IPS DF 19.7 (cell line): ENCODE measurements at places on chromosomes 6 and 20.

GRCh38 chr20:14422892-14423291 is 85.5 kb upstream of the FLRT3 start:
- no peak for DNase-seq

DNA sequence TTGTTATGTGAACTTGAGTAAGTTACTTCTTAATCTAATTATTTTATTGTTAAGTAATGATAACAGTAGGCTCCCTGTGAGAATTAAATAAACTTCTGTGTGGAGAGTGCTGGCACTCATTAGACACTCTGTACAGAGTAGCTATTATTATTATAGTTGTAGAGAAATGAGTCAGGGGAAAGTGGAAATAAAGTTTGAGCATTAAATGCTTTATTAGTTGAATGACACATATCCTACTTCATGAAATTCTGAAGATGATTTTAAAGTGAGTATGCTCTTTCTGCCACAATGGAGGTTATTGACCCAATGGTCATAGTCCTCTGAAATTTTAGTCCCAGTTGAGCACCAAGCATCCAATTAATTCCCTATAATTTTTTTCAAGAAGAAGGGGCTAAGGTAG is 5.9 kb downstream of the ECI2 start:
- no peak for DNase-seq

DNA sequence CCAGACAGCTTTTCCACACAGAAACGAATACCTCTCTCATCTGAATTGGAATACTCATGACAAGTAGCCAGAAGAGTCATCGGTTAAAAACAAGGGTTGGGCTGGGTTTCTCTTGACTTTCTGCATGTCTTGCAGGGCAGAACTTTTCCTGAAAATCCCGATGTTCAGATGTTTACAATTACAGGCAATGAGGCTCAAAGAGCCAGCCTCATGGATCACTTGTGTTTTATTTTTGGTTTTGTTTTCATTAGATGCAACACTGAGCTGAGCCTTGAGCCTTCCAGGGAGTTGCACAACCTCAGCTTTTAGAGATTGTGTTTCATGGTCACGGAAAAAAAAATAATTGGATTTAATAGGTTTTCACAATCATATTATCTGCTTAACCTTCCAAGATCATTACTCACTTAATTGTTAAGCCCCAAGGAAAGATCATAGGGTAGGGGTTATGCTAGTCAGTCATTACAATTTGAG is 288.1 kb upstream of the PRDM1 start:
- no peak for DNase-seq

GRCh38 chr6:1129131-1129530 is 182.8 kb upstream of the FOXQ1 start:
- no peak for DNase-seq

DNA sequence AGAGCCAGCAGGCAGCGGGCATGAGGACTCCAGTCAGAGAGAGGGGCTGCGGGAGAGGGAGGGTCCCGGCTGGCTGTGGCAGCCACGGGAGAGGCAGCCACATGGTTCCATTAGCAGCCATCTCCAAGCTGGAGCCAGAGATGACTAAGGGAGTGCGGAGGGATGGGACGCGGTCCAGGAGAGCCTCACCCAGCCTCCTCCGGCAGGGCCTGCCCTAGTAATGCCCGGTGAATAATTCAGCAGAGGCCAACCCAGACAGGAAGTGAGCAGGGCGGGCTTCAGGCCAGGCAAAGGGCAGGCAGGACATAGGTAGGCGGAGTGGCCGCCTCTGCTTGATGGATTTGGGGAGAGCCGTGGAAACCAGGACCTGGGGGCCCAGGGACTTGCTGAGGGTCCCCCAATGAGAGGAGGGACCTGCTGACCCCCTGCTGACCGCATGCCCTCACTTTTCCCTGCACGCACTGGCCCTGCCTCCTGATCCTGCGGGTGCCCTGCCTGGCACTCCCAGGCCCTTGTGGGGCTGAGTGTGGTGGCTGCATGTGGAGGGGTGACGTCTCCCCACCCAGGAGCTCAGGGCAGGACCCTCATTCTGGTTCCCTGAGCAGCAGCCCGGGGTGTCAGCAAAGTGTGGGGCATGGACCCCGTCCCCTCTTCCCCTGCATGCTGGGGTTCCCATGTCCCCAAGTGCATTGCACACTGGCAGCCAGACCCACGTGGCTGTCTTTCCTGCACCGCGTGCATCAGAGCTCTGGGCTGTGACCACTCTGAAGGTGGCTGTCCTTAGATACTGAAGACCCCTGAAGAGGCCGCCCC is 51.8 kb upstream of the SLCO4A1 start:
- no peak for DNase-seq

- DNase-seq: no peak
These were observed 19.8 kb downstream of the XKR7 start for GRCh38 chr20:31987744-31988143.

GRCh38 chr20:54208548-54209176 is 775 bp downstream of the PFDN4 start:
- no peak for DNase-seq

DNA sequence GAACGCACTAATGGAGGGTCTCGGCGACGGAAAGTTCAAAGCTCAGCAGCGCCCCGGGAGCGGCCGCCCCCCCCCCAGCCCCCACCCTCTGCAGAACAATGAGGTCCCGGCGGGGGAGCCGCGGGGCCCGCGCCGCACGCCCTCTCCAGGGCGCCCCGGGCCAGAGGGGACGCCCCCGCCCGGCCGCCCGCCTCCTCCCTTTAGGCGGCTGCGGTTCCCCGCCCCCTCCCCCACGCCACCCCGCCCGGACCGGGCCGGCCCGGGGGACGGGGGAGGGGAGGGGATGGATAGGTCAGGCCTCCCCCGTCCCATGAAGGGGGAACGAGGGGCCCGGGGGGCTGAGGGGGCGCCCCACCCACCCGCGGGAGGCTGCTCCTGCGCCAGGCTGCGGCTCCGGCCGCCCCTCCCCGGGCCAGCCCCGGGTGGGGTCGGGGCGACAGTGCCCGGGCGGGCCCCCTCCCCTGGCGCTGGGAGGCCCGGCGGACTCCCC is 1.5 kb downstream of the NOL4L start:
- DNase-seq: no peak

GRCh38 chr6:131918650-131919355 is 32.4 kb downstream of the CCN2 start:
- no peak for DNase-seq
